ENCODE measurements at places on chromosomes 3 and 15.
A peak's percentile ranks its signal among the peaks of the same experiment; 100 is the strongest.

- ATAC-seq: no peak
Measured at GRCh38 chr3:51282931-51283330, 102.2 kb upstream of the MANF start.

DNA sequence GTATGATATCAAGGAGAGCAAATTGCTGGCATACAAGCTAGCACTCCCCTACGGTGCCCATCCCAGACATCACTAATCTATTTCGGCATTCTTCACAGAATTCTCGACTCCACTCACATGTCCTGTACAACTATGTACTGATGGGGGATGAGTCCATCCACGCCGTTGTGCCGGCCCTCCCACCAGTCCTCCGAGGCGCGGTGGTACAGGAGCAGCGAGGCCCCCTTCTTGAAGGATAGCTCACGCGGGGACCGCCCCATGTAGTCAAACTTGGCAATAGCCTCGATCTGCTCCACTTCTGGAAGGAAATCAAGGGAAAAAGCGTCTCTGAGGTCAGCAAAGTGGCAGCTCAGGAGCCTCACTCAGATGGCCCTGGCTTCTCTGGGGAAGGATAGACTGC lies 31.0 kb upstream of the RAD18 start:
- no peak for ATAC-seq

GRCh38 chr3:188092648-188093047 lies 61.3 kb upstream of the LPP start:
- peak; percentile 75 for ATAC-seq

DNA sequence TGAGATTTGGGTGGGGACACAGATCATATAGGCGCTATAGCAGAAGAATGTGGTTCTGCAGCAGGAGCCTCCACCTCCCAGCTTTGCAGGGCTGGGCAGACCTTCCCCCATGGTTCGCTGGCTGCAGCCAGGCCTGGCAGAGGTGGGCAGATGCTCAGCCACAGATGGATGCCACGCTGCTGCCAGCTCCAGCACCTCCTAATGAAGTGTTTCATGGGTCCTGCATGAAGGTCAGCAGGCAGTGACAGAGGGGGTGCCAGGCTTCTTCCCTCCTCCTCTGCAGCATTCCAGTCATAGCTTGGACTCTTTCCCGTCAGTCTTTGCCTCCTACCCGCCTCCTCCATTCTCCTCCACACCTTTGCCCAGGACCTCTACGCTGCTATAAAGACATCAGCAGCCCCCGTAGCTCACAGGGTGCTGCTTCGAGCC lies 85.9 kb downstream of the SLCO3A1 start:
- no peak for ATAC-seq

GRCh38 chr15:57872281-57873030 lies 165.9 kb downstream of the POLR2M start:
- ATAC-seq: no peak

DNA sequence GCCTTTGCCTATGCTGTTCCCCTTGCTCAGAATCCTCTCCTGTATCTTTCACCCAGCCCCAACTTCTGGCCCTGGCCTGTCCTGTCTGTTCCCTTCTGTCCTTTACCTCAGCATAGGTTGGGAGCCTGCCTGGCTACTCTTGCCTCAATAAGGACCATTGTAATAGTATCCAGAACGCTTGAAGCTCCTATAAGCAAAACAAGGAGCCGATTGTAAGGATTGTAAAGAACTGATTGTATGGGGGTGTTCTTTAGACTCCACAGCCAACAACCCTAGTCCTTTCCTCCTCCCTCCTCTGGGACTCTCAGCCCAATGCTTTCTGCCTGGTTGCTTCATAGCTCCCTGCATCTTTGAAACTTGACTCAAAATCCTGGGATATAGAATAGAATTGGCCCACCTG lies 18.7 kb upstream of the RAD54L2 start:
- ATAC-seq: no peak

DNA sequence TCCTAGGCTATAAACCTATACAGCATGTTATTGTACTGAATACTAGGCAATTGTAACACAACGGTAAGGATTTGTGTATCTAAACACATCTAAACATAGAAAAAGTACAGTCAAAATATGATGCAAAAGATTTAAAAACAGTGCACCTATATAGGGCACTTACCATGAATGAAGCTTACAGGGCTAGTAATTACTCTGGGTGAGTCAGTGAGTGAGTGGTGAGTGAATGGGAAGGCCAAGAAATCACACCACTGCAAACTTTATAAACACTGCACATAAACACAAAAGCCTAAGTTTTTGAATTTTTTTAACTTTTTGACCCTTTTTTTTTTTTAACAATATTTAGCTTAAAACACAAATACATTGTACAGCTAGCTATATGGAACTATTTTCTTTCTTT lies 204.7 kb upstream of the CTNNB1 start:
- ATAC-seq: no peak

DNA sequence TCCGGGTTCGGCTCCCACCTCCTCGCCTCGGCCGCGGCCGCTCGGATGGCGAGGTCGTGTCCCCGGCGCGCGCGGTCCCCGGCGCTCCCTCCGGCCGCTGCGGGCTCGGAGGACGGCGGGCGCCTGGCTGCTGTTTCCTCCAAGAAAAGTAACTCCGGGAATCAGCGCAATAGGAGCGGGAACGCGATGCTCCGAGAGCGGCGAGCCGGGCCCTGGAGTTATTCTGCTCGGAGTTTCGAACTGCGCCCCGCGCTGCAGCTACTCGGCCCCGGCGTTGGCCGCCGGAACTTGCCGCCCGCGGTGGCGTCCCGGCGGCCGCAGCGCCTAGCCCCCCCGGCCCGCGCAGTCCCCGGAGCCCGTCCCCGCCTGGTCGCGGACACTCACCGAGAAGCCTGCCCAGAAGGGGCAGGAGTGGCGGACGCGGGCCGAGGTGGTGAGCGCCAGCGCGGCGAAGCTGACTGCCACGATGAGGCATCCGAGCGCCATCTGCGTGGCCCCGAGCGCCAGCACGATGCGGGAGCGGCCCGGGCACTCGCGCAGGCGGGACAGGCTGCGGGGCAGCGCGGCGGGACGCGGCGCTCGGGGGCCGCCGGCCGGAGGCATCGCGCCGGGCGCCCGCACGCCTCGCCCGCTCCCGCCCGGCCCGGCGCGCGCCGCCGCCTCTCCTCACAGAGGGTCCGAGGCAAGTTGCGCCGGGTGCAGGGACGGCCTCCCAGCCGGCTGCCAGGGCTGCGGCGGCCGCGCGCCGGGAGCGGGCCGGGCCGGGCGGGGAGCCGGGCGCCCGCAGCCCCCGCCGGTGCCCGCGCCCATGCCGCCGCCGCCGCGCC lies 251.9 kb downstream of the TJP1 start:
- ATAC-seq: no peak

- ATAC-seq: no peak
Measured at GRCh38 chr3:116190095-116190494, 255.2 kb downstream of the LSAMP start.

DNA sequence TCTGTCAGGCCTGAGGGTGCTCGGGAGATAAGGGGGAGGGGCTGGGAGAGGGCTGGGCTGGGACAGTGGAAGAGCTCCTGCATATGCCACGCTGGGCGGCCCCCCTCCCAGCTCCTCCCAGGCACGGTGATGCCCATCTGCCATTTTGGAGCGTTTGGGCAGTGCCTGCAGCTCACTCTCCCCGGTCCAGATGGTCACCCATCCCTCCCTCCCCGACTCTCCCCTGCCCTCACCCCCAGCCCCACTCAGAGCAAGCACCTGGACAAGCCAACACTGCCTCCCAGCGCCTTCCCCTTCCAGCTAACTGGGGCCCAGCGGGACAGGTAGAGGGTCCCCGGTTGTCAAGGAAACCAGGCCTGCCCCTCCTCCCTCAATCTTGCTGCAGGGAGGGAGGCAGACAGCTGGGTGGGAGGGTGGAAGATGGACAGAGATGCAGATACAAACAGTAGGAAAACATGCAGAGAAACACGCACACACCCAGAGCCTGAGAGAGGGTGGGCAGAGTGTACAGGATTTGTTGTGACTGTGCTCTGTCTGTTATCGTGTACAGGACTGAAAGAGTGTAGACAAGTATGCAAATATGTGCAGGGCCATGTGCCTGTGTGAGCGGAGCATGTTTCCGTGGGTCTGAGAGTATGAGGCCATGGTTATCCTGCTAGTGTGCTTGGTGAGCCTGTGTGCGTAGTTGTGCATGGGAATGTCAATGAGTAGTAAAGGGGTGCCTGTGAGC lies 17.5 kb upstream of the CORO2B start:
- ATAC-seq: no peak

All from activated CD4-positive, CD25-positive, alpha-beta regulatory T cell treated with anti-CD3 and anti-CD28 coated beads, Interleukin-2, amount 50 U/mL, for 24 hours (primary cell).